Mammary epithelial cell (primary cell): ENCODE measurements at places on chromosomes 1 and 21. TPM values are rescaled to one million over a fixed set of nuclear protein-coding genes. Genes with fewer than 3 reads are reported as not detected.

The PGLYRP3 gene
- not detected for total RNA-seq

The PPFIA4 gene
- 8.3 TPM for total RNA-seq

The MEX3A gene
- 2.5 TPM for total RNA-seq

The ANKRD65 gene
- total RNA-seq, result 3.1 and 3.7 TPM in 2 replicates

The GNAI3 gene
- 15.5 TPM for total RNA-seq

The NID1 gene
- total RNA-seq, result 21.3 TPM

GRCh38 chr1:21212126-21212525, 35.4 kb upstream of the EIF4G3 start:
- DNase-seq, result no peak

DNA sequence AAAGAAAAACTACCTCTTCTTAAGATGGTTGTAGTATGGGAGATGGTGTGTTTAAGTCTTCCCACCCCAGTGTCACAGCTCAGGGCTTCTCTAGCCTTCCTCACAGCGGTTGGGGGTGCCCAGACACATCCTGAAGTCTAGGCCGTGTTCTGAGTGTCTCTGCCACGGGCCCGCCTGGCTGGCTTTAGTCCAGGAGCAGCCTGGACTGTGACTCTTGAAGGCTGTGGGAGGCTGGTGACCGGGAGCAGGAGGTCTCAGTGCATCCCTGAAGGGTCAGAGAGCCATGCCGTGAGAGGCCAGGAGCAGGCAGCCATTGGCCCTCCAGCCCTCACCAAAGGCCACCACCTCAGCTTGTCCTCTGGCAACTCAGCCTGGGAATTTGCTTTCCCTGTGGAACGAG, 4.5 kb downstream of the EPHX1 start:
- no peak for DNase-seq

- DNase-seq, result no peak
These were observed 56.9 kb downstream of the LRRC8D start for GRCh38 chr1:89877756-89878155.

DNA sequence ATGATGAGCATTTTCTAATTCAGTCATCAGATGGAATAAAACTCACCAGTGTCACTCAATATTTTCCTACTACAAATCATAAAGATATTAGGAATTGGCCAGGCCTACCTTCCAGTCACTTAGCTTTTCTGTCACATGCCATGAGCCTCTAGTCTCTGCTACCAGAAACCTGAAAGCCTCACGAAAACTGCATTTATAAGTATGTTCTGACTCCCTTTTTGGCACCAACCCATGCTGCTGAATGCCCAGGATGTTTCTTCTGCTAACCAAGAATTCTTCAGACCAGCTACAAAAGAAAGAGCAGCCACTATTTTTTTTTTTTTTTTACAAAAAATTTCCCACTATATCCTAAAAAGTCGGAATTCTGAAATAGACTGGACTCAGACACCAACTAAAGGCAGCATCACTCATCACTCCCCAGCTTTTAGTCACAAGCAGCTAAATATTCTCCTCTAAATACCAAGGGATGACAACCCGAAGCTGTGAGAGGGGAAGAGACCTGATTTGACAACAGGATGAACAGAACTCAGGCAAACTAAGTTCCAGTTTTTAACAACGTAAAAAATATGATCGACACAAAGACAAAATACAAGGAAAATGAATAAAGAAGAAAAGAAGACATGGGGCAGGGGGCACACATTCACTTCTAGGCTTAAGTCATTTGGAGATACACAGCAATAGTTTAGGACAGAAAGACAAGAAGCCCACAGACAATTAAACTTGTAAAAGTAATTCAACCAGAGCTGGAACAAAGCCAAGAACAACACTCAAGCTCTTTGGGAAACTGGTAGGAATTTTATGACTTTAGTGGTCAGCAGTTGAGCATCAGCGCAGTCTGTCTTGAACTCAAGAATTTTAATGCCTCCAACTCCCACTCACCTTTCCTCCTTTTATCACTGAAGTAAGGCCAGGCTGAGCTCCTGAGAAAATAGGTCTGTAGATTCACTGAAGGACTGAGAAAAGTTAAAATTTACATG, 1.7 kb downstream of the DCAF8 start:
- DNase-seq, result peak; percentile 61

- peak; percentile 85 for DNase-seq
These were observed 37.8 kb downstream of the NGF start for GRCh38 chr1:115300087-115300876.

GRCh38 chr1:74223453-74223852, 11.7 kb upstream of the TNNI3K start:
- no peak for DNase-seq

GRCh38 chr1:54575161-54575560, 27.1 kb downstream of the ACOT11 start:
- DNase-seq, result no peak

GRCh38 chr1:61828805-61829204, 86.5 kb downstream of the PATJ start:
- DNase-seq, result no peak

DNA sequence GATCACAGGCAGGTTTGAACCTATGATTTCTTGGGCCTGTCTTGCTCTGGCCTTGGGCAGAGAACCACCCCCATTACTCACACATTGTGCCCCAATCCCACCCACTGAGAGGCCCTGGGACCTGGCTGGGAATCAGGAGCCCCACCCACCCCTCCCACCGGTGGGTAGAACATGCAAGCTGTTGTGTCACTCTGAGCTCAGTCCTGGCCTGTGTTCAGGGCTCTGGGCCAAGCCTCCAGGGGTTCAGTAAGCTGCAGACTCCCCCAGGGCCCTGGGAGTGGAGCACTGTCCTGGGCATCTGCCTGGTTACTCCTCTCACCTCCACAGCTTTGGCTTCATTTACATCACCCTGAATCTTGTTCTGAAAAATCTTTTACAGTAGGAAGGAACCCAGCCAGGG, 270.5 kb downstream of the RRAGC start:
- DNase-seq, result peak; percentile 62

DNA sequence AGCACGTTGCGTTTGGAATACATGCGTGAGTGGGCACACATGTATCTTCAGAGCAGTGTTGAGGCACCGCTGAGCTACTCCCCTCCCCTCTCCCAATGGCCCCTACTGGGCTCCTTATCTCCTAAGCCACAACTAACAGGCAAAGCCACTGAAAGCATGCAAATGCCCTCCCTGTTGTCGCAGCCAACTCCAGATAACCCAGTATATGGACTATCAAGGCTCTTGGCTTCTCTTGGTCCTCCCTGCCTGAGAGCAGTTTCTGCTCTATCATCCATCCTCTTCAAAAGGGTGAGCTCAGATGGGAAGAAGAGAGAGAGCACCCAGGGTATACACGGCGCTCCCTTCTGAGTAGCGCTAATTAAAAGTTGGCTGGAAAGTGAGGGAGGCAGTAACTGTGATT, 58.5 kb upstream of the CNTN2 start:
- no peak for DNase-seq

DNA sequence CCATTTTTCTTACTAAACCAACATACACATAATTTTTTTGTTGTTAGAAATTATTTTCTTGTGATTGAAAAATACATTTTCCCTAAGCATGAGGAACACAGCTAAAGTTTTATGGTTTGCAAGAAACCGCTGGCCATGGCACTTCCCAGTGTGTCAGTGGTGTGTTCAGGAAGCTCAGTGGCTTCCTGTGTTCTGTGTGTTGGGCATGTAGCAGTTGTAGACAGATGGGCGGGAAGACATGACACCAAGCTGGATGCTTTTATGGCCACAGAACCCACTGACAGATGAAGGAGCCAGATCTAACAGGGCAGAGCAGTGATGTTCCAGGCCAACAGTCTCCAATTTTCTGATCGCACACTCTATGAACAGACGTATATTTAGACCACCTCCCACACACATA, 119.8 kb downstream of the GALNT2 start:
- no peak for DNase-seq

GRCh38 chr1:215146240-215146975, 63.9 kb downstream of the KCNK2 start:
- DNase-seq, result peak; percentile 10
